Effector memory CD8-positive, alpha-beta T cell (primary cell): ENCODE measurements at places on chromosomes 13 and 19.

DNA sequence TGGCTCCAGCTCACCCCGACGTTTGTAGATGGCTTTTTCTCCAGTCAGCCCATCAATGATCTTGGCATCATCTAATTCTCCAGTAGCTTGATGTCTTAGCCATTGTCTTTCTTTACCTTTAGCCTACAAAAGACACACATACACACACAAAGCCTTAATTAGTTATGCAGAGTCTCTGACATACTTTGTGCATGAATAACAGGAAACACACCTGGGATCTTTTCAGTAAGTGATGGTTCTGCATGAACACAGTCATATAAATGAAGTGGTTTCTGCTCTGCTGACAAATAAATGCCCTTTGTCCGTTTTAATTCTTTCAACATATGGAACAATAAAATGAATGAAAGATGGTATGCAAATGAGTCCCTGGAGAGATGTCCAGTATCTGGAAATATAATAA, 133.3 kb downstream of the RGCC start:
- no peak for DNase-seq

DNA sequence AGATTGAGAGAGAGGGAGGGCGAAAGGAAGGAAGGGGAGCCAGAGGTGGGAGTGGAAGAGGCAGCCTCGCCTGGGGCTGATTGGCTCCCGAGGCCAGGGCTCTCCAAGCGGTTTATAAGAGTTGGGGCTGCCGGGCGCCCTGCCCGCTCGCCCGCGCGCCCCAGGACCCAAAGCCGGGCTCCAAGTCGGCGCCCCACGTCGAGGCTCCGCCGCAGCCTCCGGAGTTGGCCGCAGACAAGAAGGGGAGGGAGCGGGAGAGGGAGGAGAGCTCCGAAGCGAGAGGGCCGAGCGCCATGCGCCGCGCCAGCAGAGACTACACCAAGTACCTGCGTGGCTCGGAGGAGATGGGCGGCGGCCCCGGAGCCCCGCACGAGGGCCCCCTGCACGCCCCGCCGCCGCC, at the start of gene TNFSF11:
Gene TNFSF11, plus strand, starts transcription at position 142 of the 400 bp plus-strand sequence. Its CDS starts 152 bp downstream, at position 294.
- DNase-seq = no peak

DNA sequence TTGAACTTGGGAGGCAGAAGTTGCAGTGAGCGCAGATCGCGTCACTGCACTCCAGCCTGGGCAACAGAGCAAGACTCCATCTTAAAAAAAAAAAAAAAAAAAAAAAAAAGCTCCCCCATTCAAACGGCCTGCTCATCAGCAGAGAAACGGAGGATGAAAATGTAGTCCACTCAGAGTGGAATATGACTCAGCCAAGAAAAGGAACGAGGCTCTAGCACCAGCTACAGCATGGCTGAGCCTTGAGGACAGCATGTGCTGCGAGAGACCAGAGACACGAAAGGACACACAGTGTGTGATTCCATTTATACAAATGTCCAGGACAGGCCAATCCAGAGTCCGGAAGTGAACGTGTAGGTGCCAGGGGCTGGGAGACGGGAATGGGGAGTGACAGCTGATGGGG, 18.1 kb upstream of the MIER2 start:
- DNase-seq = no peak

DNA sequence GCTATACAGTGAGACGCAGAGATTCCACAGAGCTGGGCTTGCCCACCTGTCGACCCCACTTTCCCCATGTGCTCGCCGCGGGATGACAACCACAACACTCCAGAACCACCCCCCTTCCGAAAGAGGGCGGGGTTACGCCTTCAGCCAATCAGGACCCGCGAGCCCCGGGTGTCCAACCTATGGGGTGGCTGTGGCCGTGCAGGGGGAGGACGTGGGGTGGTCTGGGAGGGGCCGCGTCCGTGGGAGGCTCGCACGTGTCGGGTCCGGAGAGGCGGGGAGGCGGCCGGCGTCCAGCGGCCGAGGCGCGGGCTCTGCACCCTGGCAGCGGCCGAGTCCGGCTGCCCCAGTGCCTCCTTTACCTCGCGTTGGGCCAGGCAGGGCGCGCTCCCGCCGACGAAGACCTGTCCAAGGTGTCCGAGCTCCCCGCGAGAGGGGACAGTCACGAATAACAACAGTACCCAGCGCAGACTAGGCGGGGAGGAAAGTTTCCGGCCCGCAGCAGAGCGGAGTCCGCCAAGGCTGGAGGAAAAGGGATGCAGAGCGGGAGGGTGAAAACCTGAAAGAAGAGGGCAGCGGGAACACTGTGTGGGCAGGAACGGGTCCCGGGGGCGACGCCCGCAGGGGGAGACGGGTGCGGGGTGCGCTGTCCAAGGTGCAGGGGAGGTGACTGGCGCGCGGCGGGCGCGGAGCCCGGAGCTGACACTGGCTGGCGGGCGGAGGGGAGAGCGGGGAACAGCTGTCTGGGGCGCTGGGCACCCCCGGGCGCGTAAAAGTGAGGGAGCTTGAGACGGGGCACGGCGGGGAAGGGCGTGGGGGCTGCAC, 911 bp downstream of the ENOX1 start:
- no peak for DNase-seq

DNA sequence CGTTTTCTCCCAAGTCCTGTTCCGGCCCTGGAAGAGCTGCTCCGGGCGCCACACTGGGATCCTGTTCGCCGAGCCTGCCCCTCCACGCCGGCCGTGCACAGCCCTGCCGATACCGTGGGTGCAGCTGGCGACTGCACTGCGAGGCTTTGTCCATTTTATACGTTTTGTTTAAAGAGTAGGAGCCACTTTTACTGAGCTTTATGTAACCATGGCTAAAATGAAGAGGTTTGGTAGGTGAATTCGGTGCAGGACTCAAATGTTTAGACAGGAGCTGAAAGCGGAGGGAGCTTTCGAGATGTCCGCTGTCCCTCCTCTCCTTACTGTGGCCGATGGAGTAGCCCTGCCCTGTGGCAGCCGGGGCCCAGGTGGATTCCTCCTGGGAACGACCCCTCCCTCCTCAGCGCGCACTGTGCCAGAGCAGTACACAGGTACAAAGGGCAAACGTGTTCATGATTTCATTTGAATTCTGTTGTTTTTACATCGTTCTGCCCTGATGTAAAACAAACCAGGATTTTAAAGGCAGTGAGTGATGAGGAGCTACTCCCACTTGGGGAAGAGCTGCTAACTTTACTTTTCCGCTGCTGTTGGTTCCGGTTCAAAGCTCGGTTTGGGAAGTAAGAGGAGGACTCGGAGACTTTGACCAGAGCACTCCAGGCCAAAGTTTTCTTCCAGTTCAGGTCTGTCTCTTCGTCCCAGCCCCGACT, 1.7 kb downstream of the COL4A2 start:
- DNase-seq = no peak

DNA sequence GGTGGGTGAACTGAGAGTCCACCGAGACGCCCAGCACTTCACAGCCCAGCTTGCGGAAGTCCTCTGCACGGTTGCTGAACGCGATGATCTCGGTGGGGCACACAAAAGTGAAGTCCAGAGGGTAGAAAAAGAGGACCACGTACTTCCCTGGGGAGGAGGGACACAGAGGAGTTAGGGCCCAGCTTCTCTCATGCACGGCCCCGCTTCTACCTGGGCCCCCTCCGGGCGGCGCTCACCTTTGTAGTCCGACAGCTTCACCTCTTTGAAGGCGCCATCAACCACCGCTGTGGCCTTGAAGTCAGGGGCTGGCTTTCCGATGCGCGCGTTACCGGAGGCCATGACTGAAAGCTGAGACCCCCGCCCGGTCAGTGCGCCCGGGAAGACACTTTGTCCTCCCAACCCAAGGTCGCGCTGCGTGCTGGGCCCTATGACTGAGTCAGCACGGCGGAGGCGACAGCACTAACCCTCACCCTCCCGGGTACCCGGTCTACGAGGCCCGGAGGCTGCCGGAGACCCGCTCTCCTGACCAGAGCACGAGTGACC, 606 bp downstream of the PRDX2 start:
- no peak for DNase-seq

DNA sequence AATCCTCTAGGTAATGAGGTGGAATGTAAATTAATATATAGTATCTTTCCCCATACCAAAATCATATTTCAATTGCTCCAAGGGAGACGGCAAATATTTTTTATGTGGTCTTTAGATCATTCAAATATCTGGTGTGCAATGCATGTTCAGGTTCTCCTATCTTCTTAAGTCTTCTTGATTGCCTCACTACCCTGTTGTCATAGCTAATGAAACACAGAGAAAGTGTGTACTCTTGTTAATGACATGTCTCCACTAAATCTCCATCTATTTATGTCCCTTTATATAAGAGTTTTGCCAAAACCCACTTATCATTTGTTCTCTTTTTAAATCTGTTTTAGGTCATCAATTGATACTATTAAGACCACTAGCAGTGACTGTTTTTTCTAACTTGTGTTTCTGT, 6.6 kb downstream of the STARD13 start:
- no peak for DNase-seq

DNA sequence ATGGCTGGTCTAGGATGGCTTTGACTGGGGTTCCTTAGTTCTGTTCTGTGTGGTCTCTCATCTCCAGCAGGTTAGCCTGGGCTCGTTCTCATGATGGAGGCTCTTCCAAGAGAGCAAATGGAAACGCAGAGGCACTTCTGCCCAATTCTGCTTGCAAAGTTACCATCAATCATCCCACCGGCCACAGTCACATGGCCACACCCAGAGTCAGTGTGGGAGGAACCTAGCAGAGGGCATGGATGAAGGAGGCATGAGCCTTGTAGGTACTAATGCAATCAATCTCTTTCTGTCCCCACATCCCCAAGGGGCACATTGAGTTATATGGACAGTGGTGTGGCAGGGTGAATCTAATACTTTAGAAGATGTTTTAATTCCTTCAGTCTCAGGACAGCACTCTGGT, 207.2 kb downstream of the ZNF536 start:
- DNase-seq = no peak

DNA sequence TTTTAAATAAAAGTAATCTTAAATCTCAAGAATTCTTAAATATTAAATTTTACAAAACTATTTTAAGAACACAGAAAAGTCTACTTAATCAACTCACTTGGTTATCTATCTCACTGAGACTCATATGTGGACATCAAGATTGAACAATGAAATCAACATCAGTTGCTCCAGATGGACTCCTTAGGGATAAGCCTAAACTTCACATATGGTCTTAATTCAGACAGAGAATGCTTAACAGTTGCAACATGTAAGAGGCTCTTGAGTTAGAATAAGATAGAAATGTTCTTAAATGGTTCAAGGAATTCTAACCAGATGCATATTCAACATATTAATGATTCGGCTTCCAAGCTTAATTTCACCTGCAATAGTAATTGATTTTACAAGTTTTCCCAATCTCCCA, 1730.9 kb downstream of the PCDH9 start:
- DNase-seq = no peak

DNA sequence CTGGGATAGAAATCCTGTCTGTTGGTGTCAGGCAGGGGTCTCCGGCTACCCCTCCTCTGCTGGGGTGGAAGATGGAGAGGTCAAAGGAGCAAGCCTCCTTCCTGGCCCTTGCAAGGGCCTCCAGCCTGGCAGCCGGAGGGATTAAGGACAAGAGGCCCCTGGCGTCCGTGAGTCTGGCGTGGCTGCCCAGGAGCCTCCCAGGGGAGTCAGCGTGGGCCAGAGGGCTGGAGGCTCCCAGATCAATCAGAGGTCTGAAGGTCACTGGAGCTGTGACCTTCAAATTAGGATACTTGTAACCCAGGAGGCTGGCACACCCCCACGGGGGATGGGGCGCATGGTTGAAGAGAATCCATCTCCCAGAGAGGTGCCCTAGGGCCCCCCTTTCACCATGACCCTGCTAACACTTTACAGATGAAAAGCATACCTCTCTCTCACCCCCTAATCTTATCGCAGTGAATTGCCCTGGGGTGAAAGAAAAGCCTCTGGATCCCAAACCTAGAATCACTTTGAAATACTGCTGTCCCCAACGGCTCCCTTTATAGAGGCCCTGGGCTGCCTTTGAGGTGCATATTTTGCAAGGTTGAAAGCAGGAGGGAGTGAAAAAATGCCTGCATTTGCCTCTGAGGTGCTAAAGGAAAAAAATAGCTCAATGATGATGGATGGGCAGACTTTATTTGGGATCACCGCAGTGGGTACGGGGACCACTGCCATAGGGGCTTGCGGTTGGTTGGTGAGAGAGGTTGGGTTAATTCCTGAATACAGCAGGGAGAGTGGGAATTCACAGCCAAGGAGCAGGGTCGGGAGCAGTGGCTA, 44.9 kb upstream of the PEG3 start:
- DNase-seq = no peak

DNA sequence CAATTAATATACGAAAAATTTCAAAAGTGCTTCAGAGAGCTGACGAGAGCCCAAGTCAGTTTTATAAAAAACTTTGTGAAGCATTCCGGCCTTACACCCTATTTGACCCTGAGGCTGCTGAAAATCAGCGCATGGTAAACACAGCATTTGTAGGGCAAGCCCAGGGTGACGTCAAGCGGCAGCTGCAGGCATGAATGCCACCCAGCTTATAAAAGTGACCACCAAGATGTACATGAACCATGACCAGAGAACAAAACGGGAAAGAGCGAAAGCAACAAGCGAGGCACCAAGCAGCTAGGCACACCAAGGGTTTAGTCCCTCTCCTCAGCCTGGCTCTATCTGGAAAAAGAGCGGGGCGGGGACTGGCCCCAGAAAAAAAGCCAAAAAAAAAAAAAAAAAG, 6.0 kb downstream of the SIGLEC11 start:
- DNase-seq = no peak

- DNase-seq = peak; percentile 85
These were observed at the start of gene PRKD2 for GRCh38 chr19:46717034-46717715. Gene PRKD2 (minus strand): TSS chr19:46717114. CDS start chr19:46716370, 744 bp downstream.

DNA sequence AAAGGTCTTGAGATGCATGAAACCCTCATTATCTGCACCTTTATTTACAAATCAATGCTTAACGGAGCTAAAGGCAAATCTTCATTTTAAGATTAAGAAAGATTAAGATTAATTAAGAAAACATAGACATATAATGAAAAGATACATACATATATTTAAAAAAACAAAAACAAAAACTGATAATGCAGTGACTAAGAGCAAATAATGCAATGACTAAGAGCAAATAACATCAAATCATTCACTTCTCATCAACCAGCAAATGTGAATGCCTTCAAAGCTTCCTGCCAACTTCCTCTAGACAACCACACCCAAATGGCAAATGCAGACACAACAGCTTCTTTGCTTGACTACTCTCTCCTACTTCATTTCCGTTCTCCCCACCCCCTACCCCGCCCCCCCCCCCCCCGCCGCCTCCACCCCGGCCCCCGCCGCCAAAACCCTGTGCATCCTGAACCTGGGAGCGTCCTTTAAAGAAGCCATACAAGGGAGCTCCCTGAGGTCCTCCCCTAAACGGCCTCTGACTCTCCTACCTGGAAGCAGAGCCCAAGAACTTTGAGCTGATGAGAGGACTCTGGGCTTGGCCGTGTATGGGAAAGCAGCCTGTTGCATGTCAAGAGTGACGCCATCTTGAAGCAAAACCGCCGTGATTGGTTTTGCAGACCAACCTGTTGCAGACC, 24.5 kb downstream of the TEX101 start:
- peak; percentile 39 for DNase-seq

GRCh38 chr19:51427201-51427600, 9.8 kb upstream of the SIGLEC10 start:
- DNase-seq = no peak
